BJ (cell line): ENCODE measurements at places on chromosomes 13 and 19.

GRCh38 chr13:39154041-39154440 lies 115.8 kb downstream of the NHLRC3 start:
- no peak for DNase-seq

DNA sequence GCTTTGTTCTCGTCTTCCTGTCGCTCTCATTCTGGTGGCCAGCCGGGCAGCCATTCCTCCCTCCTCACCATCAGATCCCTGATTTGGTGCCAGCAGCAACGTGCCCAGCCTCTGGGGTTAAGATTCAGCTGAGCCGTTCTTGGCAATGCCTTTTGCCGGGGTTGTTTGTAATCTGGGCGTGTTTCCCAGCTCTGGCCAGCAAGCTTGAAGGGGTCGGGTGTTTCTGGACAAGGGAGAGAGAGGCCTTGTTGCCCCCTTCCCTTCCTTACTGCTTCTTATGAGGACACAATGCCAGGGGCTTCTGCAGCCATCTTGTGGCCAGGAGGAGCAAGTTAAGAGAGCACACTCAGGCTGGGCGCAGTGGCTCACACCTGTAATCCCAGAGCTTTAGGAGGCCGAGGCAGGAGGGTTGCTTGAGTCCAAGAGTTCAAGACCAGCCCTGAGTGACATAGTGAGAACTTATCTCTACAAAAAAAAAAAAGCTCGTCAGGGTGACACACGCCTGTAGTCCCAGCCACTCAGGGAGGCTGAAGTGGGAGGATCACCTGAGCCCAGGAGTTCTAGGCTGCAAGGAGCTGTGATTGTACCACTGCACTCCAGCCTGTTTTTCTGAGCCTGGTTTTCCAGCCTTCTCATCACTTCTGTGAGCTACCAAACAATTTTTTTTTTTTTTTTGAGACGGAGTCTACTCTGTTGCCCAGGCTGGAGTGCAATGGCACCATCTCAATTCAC lies 10.7 kb upstream of the CRTC1 start:
- no peak for DNase-seq

GRCh38 chr13:80706164-80706471 lies 365.2 kb upstream of the SPRY2 start:
- DNase-seq = no peak

- no peak for DNase-seq
Observed at GRCh38 chr19:16522559-16523377, 19.5 kb downstream of the CHERP start.

DNA sequence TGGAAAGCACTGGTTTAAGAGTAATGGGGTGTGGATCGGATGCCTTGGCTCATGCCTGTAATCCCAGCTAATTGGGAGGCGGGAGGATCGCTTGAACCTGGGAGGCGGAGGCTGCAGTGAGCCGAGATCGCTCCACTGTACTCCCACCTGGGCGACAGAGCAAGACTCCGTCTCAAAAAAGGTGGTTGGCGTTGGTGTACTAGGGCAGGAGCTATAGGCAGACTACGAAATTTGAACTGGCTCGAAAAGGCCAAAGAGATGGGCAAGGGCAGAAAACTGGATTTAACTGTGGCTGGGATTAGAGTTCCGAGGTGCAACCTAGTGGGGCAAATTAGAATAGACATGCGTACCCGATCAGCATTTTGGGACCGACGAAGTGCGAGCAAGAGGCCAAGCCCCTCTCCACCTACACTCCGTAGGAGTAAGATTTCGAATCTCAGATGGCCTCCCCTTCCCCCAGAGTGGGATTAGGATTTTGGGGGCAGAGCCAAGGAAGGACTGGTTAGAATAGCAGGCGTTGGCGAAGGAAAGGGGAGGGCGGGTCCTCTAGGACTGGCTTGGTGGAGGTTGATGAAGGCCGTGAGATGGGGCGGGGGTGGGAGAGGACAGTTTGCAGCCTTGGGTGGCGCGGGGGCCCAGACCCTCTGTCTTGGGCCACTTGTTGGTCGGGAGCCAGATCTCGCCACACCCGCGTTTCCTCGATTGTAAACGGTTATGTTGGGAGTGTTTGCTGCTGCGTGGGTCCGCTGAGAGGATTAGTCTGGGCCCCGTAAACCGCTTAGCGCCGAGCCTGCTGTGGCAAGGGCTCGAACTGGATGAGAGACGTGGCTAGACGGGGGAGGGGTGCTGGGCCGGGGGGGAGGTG lies 2.0 kb upstream of the INAFM1 start:
- no peak for DNase-seq

DNA sequence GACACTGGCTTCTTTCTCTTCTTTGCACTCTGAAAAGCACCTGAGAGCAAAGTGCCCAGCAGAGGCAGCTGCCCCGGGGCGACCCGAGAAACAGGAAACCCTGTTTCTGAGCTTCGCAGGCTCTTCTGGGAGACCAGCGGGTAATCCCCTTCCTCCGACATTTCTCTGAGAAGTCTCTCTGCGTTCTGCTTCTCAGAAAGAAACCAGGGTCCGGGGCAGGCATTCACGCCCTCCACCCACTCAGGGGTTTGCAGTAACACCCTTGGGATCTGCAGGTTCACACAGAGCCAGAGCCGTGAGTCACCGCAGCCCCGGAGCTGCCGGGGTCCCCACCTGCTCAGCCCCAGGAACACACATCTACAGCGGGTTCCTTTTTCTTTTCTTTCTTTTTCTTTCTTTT lies 86.0 kb downstream of the GADD45B start:
- no peak for DNase-seq

- no peak for DNase-seq
Observed at GRCh38 chr13:44243198-44243857, 130.3 kb upstream of the SERP2 start.

DNA sequence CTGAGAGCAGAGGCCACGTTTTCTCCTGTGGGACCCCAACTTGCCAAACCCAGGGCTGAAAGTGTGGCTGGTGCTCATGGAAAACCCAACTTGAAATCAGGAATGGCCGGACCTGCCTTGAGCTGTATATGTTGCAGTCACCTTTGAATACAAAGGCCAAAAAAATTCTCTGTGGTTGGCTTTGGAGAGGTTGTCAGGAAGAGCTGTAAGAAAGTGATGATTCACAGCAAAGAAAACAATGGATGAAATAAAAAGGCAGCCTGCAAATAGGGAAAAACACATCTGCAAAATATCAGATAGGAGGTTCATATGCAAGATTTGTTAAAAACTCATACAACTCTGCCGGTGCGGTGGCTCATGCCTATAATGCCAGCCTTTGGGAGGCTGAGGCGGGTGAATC lies 715.8 kb downstream of the UQCRFS1 start:
- DNase-seq = no peak

- DNase-seq = no peak
Observed at GRCh38 chr13:74773248-74773647, 639.0 kb upstream of the KLF12 start.

DNA sequence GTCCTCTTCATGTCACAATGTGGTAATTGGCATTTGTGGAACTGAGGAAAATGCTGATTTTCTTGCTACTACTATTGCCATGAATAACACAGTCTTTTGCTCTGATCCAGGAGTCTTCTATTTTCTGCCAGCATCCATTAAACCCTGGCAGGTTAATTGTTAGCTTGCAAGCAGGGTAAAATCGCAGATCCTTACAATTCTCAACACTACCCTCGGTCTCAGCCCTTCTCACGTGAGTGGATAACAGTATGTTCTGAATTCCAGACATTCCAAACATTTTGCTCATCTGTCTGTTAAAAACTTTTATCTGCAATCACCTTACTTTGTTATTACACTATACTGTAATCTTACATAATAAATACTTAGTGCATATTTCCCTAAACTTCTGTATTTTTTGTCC lies 251.3 kb upstream of the ATXN8OS start:
- no peak for DNase-seq

DNA sequence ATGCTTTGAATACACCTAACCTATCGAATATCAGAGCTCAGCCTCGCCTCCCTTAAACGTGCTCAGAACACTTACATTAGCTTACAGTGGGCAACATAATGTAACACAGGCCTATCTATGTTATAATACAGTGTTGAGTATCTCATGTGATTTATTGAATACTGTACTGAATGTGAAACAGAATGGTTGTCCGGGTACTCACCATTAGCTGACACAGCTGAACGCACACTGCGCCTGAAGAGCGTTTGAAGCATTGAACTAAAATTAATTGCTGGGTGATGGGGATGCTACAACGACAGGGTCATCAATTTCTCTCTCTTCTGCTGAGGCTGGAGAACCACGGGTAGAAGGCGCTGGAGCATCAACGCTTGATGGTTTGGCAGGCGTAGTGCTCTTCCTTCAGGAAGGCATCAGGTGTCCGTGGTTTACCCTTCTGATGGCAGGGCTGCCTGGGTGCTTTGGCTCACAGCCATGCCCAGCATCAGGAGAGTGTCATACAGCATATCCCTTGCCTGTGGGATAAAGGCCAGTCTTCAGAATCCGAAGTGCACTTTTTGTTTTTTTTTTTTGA lies 46.9 kb upstream of the UBE2L5 start:
- DNase-seq = no peak

DNA sequence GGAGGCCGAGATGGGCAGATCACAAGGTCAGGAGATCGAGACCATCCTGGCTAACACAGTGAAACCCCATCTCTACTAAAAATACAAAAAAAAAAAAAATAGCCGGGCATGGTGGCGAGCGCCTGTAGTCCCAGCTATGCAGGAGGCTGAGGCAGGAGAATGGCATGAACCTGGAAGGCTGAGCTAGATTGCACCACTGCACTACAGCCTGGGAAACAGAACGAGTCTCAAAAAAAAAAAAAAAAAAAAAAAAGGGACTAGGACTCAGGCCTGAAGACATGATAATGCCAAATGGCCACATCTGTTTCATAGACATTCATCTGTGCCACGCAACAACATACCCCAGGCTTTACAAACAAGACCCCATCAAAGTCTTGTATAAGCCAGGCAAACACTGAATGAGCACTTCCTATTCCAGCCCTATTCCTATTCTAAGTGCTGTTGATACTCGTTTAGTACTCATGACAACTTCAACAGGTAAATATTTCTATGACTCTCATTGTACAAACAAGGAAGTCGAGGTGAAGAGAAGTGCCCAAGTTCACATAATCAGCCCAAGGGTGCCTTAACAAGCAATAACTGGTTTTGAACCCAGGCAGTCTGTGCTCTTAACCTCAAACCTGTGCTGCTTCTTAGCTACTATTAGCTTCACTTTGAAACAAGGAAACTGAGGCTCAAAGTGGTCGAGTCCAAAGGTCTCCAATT lies 1.7 kb downstream of the B9D2 start:
- no peak for DNase-seq

GRCh38 chr13:79482281-79482970 lies 1.5 kb downstream of the NDFIP2 start:
- DNase-seq = no peak

DNA sequence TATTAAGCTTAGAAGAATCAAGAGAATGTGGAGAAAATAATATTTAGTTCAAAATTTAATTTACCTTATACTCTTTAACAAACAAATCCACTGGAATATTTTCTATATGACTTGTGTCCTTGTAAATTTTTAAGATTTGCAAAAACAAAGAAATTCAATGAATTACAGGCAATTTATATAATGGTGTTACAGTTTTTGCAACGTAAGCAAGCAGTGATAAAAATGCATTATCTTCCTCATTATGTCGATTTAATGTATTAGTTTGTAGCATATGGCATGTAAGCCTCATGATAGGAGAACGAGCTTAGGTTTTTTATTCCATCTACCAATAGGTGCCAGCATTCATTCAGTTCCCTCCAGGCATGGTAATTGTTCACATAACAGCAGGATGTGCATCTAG lies 100.0 kb upstream of the PCDH9 start:
- DNase-seq = no peak

DNA sequence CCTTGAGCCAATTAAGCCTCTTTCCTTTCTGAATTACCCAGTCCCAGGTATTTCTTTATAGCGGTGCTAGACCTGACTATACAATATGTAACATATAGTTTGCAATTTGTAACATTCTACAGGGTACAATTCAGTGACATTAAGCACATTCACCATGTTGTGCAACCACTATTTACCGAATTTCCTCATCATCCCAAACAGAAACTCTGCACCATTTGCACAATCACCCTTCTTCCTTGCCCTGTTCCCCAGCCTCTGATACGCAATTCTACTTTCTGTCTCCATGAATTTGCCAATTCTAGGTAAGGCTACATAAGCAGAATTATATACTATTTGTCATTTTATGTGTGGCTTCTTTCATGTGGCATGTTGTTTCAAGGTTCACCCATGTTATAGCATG lies 13.7 kb upstream of the SIGLEC10 start:
- no peak for DNase-seq
